Caki2 (cell line): ENCODE measurements at places on chromosomes 4 and X.

DNA sequence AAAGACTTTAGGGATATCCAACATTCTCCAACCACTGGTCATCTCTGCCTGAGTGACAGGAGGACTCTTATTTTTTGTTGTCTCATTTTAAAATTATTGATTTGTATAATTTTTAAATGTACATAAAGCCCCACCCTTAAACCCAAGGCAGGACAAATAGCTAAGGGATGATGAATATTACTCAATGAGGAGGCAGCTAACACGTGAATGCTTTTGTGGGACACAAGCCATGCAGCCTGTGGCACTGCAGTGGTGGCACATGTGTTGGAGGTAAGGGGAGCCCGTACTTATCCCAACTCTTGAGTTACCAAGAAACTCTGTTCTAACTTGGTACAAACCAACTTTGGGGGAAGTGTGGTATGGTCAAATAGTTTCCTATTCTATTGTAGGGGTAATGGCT is 19.5 kb downstream of the MID1IP1 start:
- DNase-seq: no peak

DNA sequence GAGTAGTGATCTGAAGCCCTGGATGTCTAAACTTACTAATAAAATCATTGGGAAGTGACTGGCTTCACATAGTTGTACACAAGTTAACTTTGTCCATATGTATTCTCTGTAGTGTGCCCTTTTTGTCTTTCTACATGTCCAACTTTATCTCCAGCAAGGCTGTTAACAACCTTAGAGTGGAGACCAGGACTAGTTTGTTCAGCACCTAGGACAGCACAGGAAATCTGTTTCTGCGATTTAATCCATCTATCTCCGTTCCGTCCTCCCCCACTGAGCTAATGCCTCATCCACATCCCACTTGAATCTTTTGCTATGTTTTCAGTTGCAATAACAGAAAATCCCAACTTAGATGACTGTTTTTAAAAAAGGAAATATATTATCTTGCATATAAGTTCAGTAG is 3.4 kb upstream of the ARR3 start:
- DNase-seq: no peak

DNA sequence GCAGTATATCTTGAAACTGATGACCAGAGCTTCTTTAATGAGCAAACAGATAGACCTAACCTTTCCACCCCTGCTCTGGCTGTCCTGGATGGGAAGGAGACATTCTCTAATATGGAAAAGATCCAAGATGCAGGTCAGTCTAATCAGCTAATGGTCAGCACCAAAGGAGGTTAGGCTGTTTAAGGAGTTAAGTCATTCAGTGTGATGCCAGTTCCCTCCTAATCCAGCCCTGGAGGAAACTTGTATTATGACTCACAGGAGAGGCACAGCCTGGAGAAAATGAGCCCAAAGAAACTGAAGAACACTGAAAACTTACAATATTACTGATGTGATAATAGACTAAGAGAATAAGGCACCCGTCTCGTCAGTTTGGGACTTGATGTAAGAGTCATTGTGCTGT is 323.0 kb downstream of the HNRNPD start:
- no peak for DNase-seq

GRCh38 chrX:134658002-134658759 is at the start of gene PLAC1:
TSS of gene PLAC1 (minus strand) at chrX:134658471. CDS start at chrX:134566682, 91,789 bp downstream.
- no peak for DNase-seq
